ENCODE measurements at places on chromosomes 4 and X.

DNA sequence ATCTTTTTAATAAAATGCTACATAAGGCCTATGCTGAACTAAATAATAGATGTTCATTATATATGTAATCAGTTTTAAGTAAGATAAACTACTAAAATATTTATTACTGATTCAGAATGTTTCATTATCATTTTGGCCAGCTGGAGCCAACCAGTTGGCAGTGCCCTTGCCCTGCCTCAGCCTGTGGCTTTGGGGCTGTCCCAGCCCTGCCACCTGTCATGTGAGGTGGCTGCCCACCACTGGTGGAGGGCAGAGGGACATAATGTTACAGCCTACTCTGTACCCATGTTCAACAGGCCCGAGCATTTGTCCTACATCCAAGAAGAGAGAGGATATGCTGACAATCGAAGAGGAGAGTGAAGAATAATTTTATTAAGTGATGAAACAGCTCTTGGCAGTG, 422.2 kb downstream of the SPIN4 start:
- no peak for DNase-seq

- DNase-seq = no peak
Measured at GRCh38 chrX:1472975-1473374, 20.3 kb upstream of the ASMTL start.

DNA sequence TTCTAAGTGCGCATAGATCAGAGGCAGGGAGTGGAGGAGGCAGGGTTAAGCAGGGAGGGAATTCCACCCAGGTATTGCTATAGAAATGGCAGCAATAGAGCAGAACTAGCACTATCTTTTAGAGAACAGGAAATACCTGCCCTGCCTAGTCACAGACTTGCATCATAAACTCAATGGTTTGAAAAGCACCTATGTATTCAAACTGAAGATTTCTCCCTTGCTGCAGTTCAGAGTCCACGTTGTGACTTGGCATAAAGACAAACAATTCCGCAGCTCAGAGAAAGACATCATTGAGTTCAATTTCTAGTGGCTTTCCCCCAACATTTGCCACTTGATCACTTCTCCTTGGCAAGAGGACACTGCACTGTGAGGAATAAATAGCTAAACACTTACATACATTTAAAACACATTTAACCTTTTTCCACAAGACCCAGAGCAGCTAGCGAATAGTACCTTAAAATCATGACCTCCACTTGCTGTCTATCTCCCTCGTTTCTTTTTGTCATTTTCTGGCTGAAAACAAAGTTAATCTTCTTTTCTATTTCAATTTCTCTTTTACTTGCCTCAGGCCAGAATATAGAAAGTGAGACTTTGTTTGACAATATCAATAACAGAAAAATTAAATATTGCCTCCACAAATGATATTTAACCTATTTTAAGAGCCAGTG, 42.4 kb downstream of the SLC7A11 start:
- DNase-seq = no peak

DNA sequence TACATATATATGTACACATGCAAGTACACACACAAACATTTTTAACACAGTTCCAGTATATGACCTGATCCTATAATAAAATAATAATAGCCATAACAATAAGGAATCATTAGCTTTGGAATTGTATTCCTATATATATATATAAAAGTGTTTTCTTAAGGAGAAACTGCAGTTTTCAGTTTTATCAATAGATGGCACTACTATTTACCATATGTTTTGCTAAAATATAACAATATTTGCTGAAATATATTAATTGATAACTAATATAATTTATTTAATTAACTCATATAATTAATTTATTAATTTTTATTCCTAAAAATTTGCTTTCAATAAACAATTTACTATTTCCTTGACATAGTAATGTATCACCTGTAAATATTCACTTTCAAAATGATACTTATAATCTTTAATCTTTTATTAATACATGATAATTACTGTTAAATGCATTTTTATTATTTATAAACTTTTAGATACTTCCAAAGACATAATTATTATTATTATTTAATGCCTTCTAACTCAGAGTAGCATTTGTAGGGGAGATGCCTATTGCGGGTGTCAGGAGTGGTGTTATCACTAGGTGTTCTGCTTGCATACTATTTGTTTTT, 599.5 kb downstream of the FSTL5 start:
- DNase-seq = no peak

DNA sequence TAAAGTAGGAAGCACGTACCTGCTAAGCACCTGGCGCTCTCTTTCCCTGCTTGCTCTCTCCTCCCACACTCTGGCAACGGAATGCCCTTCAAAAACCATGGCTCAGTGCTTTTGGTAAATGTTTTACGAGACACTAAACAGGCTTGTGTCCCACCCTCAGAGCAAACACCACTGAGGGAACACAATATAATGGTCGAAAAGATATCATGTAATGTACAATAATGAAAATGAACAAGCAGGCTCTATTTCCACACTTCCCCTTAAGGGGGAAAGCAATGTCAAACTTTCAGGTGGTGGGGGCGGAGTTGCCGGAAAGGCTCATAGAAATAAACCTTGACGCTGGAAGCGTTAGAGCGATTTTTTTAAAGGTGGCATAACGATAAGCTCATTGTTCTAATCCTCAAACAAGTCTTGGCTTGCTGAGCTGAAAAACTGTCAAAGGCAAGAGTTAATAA, 115.1 kb downstream of the RBM47 start:
- DNase-seq = no peak

- no peak for DNase-seq
Measured at GRCh38 chr4:111417521-111417920, 727.7 kb upstream of the FAM241A start.

GRCh38 chr4:152554742-152555141, 18.9 kb upstream of the FBXW7 start:
- no peak for DNase-seq

GRCh38 chrX:45164021-45164621, 36.6 kb downstream of the DIPK2B start:
- no peak for DNase-seq

DNA sequence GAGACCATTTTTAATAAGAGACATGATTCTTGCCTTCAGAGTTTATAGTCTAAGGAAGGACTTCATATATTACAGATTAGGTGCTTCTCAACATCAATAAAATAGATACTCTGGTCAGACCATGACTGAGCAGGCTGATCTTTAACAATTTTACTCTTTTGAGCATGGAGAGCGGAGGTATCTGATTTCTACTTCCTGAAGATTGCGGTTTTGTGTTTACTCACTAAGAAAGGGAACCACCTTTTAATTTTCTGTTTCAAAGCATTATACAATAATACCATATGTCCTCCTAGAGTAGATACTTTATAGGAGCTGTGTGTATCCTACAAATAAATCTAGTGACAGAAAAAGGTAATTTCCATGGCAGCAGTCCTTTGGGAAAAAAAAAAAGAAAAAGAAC, 12.5 kb downstream of the MORC4 start:
- DNase-seq = no peak

- no peak for DNase-seq
Measured at GRCh38 chr4:105196523-105197145, 50.0 kb downstream of the TET2 start.

DNA sequence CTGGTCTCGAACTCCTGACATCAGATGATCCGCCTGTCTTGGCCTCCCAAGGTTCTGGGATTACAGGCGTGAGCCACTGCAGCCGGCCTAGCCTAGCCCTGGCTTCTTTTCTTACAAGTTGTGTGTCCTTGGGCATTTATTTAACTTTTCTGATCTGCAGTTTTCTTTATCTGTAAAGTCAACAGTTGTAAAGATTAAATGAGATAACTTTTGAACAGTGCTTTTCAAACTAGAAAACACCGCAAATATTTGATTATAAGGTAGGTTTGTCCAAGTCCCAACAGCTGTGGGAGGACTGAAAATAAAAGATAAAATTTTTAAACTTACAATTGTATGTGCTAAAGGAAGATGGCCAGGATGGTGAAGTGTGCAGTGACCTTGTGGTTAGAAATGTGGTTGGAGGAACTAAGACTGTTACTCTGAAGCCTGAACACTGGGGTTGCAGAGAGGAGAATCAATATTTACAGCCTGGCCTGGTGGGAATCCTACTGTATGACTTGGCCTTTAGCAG, 44.8 kb downstream of the GSX2 start:
- no peak for DNase-seq

GRCh38 chrX:102976793-102977495, 39.9 kb downstream of the RAB40AL start:
- no peak for DNase-seq
